Esophagus squamous epithelium (tissue), 5 donors: ENCODE measurements at places on chromosomes 5 and 9.

DNA sequence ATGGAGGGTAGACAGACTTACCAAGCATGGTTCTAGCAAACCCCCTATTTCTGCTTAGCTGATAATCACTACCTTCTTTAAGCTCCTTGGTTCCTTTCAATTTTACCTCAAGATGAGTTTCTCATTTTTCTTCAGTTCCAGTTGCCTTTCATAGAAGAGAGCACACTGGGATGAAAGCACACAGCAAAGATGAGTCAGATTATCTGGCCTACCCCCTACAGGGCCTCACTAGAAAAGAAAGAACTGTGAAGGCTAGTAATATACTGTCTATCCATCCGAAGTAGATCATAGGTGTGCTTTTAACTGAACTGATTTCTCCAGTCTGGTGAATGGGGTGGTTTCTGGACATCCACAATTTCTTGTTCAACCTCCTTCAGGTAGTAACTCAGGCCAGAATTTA, 122.5 kb downstream of the TRPM3 start:
- DNase-seq = no peak

- no peak for DNase-seq
These were observed 386.9 kb downstream of the CETN3 start for GRCh38 chr5:90022711-90023053.

DNA sequence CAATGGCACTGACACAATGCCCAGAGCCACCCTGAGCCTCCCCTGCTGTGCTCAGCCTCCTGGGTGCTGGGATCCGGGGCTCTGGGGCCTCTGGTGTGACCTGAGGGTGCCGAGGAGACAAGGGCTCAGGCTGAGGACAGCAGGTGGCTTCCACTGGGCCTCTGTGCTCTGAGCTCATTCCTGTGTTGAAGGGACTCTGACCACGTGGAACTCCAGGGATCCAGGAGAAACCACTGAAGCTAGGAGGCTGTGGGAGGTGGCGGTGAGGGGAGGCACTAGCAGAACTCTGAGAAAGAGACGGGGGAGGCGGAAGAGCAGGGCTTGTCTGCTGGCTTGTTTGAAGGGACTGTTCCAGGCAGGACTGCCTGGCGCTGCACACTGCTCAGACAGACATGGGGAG, 318.7 kb upstream of the IRX1 start:
- DNase-seq = no peak

- DNase-seq = no peak
These were observed 384.2 kb upstream of the ZNF462 start for GRCh38 chr9:106478727-106479126.

GRCh38 chr9:121636341-121636865, 15.0 kb upstream of the DAB2IP start:
- no peak for DNase-seq

DNA sequence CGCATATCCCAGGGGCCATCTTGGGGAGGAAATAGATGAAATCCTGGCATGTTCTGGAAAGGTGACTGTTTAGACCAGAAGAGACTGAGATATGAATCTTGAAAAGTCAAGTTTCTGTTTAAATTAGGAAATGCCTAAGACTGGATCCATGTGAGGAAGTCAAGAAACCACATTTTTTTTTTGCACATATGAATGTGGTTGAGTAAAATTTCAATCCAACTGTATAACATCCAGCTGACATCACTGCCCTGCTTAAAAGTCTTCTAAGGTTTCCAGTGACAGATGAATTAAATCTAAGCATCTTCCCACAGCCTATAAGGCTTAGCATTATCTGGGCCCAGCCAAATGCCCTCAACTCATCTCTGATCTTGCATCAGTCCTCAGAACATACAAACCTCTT, 47.7 kb upstream of the TCERG1 start:
- no peak for DNase-seq

DNA sequence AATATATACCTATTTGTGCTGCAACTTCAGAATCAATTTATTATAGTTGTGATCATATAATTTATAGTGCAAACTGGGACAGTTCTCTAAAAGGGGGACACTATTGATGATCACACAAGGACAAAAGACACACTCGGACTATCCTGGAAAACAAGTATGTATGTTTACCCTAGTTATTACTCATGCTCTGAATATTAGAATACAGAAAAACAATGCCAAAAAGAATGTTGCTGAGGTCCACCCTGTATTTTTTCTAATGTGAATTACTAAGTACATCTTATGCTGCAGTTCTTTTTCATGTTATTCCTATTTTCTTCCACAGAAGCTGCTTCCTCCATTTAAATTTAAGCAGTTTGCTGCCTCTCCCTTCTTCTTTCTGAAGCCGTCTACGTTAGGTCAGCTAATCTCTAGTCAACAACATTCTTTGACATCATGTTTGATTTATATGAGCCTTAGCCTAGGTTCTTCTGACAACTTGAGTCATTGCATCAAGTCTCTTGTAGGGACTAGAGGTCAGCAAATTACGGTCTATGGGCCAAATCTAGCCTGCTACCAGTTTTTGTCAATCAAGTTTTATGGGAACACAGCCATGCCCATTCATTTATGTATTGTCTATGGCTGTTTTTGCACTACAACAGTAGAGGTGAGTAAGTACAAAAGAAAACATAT, 40.1 kb upstream of the PPP3R2 start:
- no peak for DNase-seq

GRCh38 chr9:136688274-136689107, 1.2 kb upstream of the AGPAT2 start:
- no peak for DNase-seq

DNA sequence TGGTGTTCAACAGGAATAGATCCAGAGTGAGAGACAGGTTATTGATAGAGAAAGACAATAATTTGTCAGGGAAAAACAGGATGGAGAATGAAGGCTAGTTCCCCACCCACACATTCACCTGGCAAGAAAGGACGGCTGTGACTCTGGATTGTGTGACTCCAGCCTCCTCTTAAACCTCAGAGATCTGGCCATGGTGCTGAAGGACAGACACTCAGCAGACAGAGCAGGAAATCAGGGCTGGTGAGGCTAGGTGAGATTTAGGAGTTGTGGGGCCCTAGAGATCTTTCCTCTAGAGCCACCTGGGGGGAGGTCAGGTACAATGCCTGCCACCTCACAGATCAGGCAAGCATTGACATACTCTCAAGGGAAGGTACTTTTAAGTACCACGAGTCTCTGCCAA, 15.2 kb downstream of the OR1B1 start:
- DNase-seq = no peak

DNA sequence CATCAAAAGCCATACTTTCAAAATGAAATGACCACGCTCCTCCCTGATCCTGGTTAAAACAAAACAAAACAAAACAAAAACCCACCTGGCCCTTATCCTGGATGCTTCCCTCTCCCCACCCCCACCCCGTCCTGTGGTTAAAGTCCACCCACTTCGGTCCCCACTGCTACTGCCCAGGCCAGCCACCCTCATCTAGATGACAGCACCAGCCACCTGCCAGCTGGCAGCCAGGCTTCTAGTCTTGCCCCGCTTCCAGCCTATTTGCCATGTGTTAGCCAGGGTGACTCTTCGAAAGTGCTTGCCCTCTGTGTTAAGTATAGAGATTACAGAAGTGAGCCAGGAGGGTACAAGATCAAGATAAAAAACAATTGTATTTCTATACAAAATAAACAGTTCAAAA, 27.5 kb upstream of the NCS1 start:
- DNase-seq = no peak
